NCI-H748 treated with DMSO at 0.1 percent for 48 hours (cell line): ENCODE measurements at places on chromosomes 4 and X.

DNA sequence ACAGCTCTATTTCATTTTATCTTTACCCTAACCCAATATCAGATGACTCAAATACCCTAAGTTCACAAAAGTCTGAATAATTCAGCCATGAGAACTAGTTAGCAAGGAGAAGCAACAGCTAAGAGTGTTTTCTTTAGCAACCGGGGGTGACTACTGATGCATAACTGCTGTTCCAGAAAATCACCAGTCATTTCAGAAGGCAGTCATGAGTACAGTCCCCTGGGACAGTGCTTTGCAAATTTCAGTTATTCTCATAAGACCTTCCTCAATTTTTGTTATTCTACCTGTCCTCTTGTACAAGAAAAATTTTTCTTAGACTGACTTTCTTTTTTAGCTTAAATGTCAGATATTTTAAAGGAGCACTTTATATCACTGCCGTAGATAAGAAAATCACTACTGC, 16.4 kb downstream of the BANK1 start:
- no peak for DNase-seq

DNA sequence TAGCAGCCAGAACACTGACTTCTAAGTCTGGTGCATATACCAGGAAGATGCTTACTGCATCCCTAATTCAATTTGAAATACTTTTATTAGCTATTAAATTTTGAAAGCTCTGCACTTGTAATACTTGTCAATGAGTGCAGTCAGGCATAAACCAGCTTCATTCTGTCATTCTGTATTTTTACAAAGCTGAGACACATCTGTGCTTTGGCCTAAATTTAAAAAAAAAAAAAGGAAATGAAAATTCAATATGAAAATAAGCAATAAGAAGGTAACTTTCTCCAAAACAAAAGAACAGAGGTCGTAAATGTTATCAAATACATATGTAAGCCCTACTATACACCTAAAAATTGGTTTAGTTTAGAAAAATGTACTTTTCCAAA, 7.0 kb downstream of the SMIM14 start:
- no peak for DNase-seq

DNA sequence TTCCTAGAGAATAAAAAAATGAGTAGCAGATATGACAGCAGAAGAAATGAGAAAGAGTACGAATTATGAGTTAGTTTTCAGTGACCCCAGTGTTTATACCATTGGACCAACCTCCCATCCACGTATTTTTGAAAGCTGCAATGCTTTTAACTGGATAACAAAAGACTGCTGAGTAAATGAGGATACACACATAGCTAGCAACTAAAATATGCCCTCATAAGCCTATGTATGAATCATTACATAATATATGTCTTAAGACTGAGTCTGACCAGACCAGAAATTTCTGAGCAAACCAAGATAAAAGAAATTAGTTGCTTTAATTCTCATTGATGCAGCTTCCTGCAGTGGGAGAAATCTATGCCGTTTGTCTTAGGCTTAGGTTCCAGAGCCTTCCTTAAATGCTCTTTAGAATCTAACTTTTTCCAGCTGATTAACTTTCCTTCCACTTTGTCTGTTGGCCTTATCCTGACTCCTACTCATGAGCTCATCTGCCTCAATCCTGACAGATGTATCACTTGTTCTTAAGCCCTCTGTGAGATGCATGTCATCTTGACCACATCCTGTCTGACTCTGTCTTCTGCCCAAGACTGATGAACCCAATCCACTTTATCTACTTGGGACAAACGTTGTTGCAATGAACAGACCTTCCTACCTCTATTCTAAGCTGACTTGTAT, 301.4 kb upstream of the AADAT start:
- no peak for DNase-seq

GRCh38 chrX:37922928-37923327, 75.6 kb upstream of the DYNLT3 start:
- no peak for DNase-seq

- DNase-seq = no peak
Observed at GRCh38 chr4:136725286-136726081, 806.8 kb downstream of the PCDH18 start.

- no peak for DNase-seq
Observed at GRCh38 chrX:123860983-123861382, 1.1 kb downstream of the XIAP start.

GRCh38 chr4:86307432-86307831, 52.4 kb downstream of the MAPK10 start:
- DNase-seq = no peak

- no peak for DNase-seq
Observed at GRCh38 chrX:78838709-78839108, 91.2 kb downstream of the LPAR4 start.

GRCh38 chr4:2412534-2412884, 5.9 kb downstream of the ZFYVE28 start:
- DNase-seq = no peak

DNA sequence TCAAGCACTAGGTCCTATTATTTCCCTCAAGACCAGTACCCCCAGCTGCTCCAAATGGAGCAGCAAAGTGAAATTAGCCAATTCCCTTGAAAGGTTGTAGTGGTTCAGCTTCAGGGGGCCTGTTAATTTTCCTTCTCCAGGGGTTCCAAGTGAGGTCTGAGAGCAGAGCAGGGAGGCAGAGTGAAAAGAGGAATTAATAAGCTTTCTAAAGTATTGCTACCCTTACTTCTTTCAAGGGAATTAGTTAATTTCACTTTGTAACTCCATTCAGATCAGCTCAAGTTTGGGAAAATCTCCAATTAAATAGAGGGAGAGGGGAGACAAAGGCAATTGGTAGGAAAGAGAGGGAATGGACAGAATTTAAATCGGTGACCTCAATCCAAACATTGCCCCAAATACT, 78.7 kb upstream of the SLC7A11 start:
- DNase-seq = no peak

- DNase-seq = no peak
Observed at GRCh38 chr4:169128902-169129301, 118.8 kb upstream of the CBR4 start.

DNA sequence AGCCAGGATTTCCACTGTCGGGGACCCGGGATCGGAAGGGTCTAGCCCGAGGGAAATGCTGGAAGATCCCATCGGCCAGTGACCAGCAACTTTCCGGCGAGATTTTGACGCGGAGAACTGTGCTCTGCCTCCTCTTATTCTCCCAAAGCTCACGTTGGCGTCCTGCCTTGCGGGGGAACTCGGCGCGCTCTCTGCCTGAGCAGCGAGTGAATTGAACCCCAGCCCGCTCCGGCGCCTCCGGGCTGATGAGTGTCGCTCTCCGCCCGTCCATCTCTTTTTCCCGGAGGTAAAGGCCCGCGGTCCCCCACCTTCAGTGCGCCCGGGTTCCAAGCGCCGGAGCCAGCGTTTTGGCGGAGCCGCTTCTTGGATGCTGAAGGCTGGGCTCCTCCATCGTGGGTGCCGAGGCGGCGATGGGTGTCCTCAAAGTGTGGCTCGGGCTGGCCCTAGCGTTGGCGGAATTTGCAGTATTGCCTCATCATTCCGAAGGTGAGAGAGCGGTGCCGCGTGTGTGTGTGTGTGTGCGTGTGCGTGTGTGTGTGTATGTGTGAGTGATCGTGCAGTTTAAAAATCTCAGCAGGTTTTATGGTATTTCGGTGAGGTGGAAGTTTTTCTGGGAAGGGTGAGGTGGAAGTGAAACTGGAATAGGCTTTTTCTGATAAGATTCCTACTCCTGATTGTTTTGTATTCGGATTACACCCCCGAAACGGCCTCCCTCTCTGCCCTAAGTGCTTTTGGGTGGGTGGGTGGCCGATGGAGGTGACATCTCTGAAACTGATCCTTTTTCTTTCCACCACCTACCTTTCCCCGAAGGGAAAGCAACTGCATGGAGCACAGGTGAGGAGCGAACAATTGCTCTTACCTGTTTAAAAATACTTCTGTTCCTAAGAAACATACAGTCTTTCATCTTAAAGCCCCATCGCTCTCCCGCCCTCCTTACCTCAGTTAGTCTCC, 752 bp downstream of the FRAS1 start:
- no peak for DNase-seq
